Omental fat pad (tissue), 4 donors: ENCODE measurements at places on chromosomes 6 and 20.

DNA sequence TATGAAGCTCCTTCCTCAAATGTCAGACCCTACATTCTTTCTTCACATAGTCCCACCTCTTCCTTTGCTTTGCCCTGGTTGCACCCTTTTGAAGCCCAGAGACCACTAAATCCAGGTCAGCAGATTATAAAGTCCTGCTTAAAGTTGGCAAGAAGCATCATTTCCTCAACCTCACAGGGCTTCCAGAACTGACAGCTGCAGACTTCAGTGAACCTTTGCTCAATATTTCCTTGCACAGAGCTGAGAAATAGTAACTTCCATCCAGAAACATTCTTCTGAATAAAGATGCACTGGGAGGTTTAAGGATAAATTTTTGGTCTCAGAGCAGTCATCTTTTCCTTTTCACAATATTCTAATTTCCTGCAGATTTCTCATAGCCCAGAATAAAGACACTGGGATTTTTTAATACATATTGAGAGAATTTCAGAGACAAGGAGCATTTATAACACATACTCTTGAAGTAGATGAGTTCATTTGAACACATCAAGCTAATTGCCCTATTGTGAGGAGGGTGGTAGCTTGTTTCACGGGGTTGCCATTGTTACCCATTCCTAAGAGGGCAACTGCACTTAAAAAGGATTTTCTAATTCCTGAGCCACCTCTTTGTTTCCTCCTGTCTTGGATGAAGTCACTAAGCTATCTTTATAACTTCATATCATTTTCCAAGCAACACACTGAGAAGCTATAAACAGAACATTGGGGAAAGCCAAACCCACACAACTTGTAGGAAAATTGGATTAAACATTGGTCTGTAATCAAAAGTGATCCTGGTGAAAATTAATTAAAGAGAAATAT is 150.2 kb upstream of the PLN start:
- DNase-seq, result no peak

DNA sequence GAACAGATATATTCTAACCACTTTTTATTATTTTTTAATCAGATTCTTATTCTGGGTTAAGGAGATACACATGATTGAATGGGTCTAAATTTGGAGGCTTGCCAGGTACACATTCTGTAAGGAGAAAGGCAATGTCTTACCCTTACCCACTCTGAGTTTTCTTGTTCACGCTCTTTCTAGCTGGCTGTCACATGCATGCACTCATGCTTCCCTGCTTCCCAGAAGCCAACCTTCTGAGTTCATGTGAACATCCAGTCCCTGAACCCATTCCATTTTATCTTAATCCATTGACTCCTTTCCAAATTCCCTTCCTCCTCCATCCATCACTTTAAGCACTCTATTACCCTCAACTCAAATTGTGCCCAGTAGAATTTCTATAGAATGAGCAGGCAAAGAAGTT is 17.5 kb upstream of the MOCS1 start:
- DNase-seq, result no peak

GRCh38 chr20:10798811-10799210 is 125.0 kb upstream of the JAG1 start:
- no peak for DNase-seq

- DNase-seq, result no peak
Observed at GRCh38 chr6:130788954-130789353, 38.3 kb upstream of the SMLR1 start.

DNA sequence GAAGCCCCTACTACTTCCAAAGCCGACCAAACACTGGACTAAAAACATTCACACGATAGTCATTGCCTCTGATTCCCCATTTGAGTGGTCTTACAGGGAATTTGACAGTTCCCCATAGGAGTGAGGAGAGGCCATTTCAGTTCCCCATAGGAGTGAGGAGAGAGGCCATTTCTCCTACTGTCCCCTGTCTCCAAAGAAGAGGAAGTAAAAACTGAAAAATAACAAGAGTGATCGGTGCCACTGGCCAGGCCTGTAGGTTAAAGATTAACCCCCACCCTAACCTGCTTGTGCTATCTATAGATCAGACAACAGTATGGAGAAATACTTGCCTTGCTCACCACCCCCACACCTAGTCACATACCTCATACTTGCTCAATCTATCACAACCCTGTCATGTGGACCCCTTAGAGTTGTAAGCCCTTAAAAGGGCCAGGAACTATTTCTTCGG is 204.0 kb upstream of the MOCS1 start:
- no peak for DNase-seq

DNA sequence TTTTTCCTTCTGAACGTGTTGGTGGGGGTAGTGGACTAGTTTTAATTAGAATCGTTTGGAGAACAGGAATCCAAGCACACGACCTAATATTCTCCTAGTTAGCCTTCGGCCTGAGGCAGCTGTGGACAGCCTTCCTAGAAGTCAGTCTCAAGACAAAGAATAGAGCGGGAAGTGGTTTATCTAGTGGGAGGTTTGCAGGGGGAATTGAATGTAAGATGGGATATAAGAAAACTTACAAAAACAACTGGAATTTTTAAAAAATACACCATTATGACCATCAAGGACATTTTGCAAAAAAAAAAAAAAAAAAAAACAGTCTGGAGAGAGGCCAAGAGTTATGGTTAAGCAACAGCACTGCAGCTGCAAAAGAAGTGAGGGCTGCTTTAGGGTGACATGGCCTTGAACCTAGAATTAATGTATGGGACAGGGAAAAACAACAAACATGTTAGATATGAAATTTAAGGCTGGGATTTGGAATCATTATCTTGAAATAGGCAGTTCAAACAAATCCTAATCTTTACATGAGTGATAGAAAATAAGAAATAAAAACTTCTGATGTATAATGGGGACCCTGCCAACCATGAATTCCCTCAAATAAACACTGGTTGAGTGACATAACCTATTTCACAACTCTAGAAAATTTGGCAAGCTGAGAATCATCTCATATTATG is 40.2 kb downstream of the PLAGL1 start:
- no peak for DNase-seq

DNA sequence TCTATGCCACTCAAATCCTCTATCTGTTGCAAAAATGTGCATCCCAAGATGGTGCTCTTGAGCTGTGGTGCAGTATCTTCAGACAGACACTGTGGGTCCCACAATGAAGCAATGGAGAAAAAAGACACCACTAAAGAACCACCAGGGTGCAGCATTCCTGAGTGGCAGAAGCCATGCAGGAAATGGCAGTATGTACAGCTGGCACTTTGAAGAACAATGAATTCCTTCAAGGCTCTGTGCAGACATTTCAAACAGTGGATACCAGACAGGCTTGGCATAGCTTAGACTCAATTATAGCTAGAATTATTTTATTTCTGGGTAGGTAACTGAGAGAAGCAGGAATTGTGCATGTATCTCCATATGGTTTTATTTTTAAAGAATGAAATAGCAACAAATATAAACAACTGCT is 24.0 kb upstream of the HDAC2 start:
- no peak for DNase-seq

DNA sequence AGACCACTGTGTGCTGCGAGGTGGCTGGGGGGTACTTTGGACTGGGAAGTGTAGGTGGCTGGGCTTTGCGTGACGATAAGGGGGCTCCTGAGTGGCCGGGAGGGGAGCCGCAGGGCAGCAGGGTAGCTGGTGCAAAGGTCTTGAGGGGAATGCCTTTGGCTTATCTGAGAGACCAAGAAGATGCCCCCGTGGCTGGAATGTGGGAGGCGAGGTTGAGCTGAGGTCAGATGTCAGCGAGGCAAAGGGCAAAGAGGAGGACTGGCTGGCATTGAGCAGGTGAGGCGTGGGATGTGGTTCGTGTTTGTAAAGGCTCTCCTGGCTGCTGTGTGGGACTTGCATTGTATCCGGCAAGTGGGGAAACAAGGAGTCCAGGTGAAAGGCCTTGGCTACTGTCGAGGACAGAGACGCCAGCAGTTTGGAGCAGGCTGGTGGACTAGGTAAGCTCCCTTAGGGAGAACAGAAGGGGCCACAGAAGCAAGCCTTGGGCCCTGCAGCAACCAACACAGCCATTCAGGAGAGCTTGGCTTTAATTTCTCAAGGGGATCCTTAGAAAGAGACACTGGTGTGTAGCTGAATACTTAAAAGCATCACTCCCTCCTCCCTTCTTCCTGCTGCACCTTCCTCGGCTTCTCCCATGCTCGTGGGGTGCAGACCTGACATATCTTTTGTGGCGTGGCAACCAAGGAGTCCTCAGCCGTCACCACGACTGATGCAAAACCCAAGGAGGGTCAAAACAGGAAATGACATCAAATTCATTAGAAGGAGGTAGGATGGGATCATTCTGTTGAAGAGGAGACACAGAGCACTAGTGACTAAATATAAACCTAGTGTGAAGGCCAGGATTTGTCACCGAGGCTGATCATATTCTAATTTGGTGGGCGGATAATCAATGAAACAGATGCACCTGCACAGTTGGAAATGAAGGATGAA is 53.5 kb upstream of the ERVFRD-1 start:
- DNase-seq, result no peak

- no peak for DNase-seq
Observed at GRCh38 chr6:24537771-24538385, 43.1 kb downstream of the ALDH5A1 start.

DNA sequence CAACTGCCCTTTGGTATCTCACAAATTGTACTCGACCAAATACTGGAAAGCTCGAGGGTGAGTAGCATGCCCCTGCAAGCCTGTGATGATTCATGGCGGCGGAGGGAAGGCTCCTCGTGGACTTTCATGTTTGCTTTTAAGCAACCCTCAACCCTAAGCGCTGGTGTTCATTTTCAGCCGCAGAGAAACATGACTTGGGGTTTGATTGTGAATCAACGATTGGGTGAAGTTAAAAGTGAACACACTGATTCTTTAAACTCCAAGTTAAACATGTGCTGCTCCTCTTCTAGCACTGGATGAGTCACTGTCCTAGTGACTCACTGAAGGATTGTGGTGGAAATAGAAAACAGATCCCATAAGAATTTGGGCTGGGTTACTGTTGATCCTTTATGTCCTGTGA is 8.3 kb downstream of the CD109 start:
- no peak for DNase-seq

DNA sequence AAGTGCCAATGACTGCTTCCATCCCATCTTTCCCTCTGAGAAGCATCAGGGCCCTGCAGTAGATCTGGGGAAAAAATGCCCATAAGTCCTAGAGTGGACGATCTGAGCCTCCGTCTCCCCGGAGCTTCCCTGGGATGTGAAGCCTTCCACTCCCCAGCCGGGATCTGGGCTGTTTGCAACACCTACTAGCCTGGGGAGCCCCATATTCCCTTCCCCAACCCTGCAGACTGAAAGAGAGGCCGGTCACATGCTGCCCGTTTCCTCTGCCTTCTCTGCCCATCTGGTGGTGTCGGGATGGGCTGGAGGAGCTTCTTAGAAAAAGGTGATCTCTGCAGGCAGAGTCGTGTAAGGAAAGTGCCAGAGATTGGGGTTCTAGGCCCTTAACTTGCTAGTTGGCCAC is 1.1 kb downstream of the SNPH start:
- DNase-seq, result no peak

DNA sequence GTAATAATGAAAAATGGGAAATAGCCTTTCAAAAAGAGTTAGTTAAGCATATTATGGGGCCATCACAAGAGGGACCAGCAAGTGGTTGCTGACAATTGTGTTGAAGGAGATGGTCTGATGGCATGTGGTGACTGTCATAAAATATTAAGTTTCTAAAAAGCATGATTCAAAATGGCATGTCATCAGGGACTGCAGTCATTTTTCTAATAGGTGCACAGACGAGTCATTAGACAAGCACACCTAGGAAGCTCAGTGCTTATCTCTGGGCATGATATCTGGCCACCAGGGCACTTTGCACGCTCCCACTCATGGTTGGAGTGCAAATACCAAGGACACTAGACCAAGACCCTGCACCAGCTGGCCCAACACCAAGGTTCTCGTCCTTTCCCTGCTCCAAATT is 226.5 kb downstream of the ANKRD60 start:
- no peak for DNase-seq
